Fibroblast of the conjunctiva (primary cell): ENCODE measurements at places on chromosomes 11 and 22.
A peak's percentile ranks its signal among the peaks of the same experiment; 100 is the strongest.

DNA sequence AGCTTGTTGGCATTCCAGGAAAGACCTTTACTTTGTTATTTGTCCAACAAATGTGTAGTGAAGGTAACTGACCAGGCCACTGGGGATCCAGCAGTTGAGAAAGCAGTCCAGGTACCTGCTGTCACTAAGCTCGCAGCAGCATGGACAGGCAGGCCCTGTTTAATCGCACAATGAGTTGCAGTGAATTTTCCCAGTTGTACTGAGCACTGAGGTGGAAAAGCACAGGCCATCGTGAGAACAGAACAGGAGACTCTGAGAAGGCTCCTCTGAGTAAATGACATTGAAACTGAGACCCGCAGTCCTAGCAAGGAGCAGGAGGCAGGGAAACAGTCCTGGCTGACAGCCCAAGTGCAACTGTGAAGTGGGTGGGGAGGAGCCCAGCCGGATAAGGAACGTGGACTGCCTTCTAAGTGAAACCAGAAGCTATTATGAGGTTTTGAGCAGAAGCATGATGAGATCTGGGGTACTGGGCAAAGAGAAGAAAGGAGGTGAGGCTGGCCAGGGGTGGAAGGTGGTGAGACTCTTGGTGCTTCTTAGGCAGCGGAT is 39.8 kb upstream of the CDON start:
- no peak for DNase-seq

GRCh38 chr22:37060801-37061610 is 9.5 kb downstream of the KCTD17 start:
- no peak for DNase-seq

DNA sequence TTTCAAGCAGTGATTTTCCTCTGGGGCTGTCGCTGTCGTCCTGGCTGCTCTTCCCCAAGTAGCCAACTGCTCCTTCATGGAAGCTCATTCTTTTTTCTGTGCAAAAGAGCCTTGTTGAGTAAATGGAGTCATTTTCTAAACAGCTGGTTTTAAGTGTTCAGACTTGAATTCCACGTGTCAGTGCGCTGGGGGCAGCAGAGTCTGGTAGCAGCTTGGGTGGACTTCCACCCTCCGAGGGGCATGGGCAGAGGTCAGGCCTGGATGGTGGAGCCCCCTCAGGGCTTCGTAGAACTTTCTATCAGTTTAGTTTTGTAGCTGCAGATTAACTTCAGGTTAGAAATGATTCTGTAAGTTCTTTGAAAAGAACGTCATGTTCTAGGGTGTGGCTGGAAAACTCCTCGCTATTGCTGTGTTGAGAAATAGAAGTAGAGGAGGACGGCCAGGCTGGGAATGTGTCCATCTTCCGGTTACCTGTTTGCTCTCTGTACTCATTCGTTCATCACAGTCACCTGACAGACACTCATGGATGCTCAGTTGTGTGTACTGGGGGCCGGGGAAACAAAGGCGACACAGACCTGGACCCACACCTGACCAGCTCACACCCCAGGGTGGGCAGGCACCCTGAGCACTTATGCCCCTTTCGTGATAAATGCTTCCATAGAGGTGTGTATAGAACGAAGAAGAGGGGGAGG is 270.7 kb downstream of the TBC1D22A start:
- no peak for DNase-seq

- no peak for DNase-seq
Measured at GRCh38 chr11:9838961-9839360, 175.1 kb downstream of the SWAP70 start.

DNA sequence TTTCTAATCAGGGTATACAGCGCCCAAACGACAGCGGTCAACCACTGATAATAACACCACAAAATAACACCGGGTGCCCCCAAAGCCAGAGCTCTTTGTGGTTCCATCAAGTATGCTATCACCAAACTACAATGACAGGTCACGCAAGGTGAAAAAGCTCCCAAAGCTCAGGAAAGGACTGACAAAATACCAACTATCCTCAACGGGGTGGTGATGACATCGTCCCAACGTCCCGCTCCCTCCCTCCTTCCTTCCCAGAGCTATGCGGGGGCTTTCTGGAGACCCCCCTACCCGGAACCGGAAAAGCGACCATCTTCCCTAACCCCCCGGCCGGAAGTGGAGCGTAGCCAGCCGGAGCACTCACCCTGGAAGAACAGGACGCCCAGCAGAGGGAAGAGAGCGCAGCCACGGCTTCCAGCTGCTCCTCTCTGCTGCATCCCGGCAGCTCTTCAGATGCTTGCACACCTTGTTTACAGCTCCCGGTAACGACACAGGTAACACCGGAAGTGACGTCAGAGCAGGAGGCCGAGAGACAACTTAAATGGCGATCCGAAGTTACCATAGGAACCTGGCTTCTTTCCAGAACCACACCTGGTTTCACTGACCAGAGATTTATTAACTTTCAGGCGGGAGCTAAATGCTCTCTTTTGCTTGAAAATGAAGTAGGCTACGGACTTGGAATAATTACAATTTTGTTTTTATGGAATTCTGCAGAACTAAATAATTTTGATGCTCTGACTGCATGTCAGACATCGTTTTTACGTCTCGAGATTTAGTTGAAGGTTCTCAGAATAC is at the start of gene MPZL3:
Gene MPZL3 (minus strand): TSS at position 508 of the 795 bp plus-strand sequence. CDS start 71 bp downstream, at position 437.
- peak; percentile 67 for DNase-seq

DNA sequence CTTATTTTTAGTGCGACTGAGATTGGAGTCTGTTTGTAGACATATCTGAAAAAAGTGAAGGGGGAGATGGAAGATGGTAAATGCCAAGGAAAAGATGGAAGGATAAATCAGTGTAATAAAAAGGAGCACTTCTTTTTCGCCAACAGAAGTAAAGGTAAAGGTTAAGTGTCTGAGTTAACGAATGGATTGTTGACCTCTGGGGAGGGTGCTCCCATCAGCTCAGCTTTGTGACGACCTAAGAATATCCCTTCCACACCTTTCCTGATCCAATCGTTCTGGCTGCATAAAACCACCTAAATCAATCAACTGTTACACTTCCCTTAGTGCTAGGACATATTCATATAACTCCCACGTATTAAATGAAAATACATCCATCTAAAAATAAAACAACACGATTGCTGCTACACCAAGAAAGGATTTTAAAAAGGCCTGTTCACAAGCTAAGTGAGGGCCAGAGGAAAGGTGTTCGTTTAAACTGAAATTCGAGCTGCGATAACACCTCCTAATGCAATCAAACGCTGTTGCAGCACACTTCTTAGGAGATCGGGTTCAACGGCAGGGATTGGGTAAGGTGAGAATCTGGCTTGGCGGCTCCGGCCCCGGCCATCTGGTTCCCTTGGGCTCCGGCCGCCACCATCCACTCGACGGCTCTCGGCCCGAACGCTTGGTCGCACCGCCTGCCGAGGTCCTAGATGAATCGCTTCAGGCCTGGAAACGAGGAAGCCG is 658 bp downstream of the C11orf71 start:
- DNase-seq, result no peak

GRCh38 chr11:8792710-8793109 is 110.1 kb downstream of the RPL27A start:
- no peak for DNase-seq

- no peak for DNase-seq
Measured at GRCh38 chr22:27490080-27490479, 311.5 kb downstream of the MN1 start.

- DNase-seq, result no peak
Measured at GRCh38 chr11:66768818-66769217, 39.8 kb upstream of the SPTBN2 start.

GRCh38 chr11:33043221-33043830 is 4.0 kb downstream of the TCP11L1 start:
- DNase-seq, result no peak

- DNase-seq, result no peak
Measured at GRCh38 chr11:8071616-8072581, 9.1 kb upstream of the TUB start.

GRCh38 chr11:61012737-61013215 is 41.3 kb downstream of the CD6 start:
- no peak for DNase-seq
